ENCODE measurements at places on chromosomes 3 and 15.

GRCh38 chr3:172323894-172324610 lies 124.2 kb downstream of the GHSR start:
- no peak for DNase-seq

DNA sequence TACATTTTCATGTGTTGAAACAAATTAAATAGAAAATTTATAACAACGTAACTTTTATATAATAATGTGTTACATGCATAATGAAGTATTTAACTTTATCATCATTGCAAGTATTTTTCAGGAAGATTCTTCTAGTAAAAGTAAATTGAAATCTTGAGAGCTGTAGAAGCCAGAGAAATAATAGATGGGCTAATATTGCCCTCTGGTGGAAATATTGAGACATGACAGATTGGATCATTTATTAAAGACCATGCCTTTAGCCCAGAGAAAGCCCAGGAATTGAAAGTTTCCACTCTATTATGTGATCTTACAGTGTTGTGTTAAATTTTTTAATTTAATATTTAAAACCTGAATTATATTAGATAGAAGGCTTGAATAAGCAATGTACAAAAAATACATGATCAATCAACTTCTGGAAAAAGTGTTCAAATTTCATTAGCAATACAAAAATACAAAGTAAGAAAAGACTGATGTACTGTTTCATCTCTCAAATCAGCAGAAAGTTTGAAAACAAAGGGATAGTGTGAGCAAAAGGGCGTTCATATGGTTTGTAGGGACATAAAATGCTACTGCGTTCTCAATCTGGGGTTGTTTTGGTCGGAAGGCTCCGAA lies 52.7 kb upstream of the SPTSSB start:
- no peak for DNase-seq

GRCh38 chr15:71501344-71502076 lies 308.8 kb upstream of the NR2E3 start:
- no peak for DNase-seq

- no peak for DNase-seq
These were observed 112.1 kb downstream of the IQSEC1 start for GRCh38 chr3:12961007-12961696.

DNA sequence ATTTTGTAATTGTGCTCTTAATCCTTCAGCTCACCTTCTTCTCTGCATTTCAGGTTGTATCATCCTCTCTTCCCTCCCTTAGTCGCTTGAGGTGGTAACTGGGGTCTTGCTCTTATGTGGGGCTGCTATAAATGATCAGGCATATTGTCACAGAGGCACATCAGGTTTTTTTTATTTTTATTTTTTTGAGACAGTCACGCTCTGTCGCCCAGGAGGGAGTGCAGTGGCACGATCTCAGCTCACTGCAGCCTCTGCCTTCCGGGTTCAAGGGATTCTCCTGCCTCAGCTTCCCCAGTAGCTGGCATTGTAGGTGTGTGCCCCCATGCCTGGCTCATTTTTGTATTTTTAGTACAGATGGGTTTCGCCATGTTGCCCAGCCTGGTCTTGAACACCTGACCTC lies 9.9 kb downstream of the CDV3 start:
- no peak for DNase-seq

GRCh38 chr3:48208076-48208475 lies 15.2 kb upstream of the CAMP start:
- no peak for DNase-seq

- DNase-seq = no peak
These were observed 79.4 kb downstream of the AAGAB start for GRCh38 chr15:67174864-67175573.

GRCh38 chr15:65870889-65871533 lies 1.7 kb downstream of the RAB11A start:
- DNase-seq = no peak

DNA sequence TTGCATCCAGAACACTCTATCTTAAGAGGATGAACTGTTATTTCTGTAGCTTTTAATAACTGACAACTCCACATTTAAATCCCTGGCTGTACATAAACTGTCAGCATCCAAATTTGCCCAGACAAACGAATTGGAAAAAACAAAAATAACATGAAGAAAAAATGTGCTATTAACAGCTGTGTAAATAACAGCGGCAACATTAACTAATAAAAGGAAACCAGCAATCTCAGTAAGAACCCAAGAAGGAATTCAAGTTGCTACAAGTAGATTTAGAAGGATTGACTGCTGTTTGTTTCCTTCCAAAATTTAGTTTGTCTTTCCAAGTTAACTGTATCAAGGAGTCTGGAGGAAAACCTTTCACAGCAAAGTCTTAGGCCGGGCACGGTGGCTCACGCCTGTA lies 550.6 kb upstream of the MDFIC2 start:
- no peak for DNase-seq

GRCh38 chr3:69204315-69204957 lies 82.0 kb upstream of the LMOD3 start:
- no peak for DNase-seq

- no peak for DNase-seq
These were observed 54.8 kb downstream of the SRGAP3 start for GRCh38 chr3:9194509-9195184.
